ENCODE measurements at places on chromosomes 11 and 22.

- no peak for DNase-seq
Observed at GRCh38 chr11:14346303-14346955, 12.6 kb downstream of the RRAS2 start.

- no peak for DNase-seq
Observed at GRCh38 chr22:19516378-19517170, 7.6 kb downstream of the CLDN5 start.

DNA sequence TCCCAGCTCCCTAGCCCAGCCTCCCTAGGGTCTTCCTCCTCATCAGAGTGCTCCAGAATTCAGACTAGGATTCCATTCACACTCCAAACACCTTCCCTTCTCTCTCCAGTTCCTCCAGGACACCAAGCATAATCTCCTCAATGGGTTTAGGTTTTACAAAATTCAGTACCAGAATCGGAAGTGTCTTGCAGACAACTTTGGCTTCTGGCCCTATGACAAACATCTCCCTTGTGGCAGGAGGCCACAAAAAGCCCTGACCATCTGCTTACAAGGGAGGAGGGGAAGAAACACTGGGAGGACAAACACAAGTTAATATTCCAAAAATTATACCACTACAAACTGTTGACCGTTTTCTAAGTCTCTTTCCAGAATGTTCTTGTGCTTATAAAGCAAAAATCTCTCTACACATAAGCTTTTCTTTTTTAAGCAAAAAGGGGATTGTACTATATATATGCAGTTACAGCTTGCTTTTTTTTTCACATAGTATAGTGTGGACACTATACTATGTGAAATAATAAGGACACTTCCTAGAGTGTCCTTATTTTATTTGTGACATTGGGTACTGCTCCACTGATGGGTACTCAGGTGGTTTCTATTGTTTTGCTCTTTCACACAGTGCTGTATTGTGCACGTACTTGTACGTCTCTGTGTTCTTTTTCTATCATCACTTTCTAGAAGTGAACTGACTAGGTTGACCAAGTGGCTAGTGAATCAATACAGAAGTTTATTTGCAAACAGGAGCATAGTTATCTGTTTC, 78.7 kb downstream of the BDNF start:
- DNase-seq = no peak

GRCh38 chr11:95033051-95033450, 8.0 kb downstream of the KDM4E start:
- DNase-seq = no peak

- no peak for DNase-seq
Observed at GRCh38 chr11:16287630-16288280, 68.6 kb downstream of the SOX6 start.
